Hematopoietic multipotent progenitor cell treated with erythropoietin and hydrocortisone succinate and interleukin-3 and kit ligand, for 17 days (in vitro differentiated cells): ENCODE measurements at places on chromosomes 11 and 22.

- DNase-seq: no peak
These were observed 93.2 kb upstream of the SYT13 start for GRCh38 chr11:45379162-45379863.

DNA sequence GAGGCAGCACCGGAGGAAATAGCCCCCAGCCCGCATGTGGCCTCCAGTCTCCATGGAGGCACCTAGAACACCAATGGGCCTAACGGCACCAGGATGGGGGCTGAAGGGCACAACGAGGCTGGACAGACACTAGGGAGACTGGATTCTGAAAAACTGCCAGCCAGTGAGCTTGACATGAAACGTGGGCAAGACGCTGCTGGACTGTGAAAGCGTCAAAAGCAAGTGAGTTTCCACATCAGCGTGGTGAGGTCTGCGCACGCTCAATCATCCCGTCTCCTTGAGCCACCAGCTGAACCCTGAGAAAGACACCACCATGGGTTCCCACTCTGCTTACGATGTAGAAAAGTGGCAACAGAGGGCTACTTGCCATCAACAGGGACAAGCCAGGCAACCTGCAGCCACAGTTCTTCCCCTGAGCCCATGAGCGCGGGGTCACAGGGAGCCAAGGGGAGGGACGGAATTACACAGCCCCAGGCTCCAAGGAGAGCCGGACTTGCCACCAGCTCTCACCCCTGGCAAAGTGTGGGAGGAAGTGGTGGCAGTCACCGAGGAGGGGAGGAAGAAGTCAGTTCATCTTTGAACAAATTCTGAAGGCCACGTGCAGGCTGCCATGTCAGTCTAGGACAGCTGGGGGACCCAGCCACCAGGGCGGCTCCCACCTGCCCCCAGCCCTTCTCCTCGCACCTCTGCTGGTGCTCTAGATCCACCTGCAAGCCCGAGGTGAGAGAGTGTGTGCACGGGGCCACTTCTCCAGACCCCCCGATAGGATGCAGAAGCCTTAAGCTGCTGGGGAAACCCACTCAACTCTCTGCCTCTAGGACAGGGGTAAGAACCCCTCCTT lies 131.1 kb downstream of the MPPED1 start:
- DNase-seq: no peak

DNA sequence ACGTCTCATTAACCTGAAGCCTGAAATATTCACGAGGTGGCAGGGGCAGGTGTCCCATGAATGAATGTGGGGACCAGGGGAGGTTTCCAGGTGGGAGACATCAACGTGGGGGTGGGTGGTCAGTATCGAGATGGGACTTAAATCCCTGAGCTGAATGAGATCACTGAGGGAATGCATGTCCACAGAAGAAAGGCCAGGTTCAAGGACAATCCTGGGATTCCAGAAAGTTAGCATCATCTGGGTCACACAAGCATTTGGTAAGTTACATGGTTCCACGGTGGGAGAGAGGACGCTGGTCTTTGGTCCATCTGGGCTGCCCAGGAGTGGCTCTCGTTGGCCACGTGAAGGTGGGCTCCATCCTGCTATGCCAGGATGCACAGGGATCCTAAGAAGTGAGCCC lies 22.7 kb upstream of the CCND1 start:
- DNase-seq: no peak

DNA sequence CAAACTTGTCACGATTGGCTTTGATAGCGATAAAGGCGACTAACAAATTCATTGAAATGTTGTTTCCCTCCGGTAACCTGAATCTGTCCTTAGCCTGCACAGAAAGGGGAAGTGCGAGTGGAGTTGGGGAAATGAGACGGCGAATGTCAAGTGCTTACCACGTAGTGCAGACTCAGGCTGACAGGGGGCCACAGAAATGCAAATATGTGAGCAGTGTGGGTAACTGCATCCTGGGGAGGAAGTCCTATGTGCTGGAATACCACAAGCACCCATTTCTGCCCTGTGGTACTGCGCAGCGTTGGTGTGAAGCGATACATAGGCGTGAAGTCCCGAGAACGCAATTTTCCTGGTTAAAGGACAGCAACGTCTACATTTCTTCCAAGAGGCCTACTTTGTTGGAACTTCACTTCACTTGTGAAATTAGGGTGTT lies 869 bp upstream of the EIF4ENIF1 start:
- DNase-seq: no peak

GRCh38 chr22:35627267-35628041 lies 10.3 kb upstream of the MB start:
- DNase-seq: no peak

DNA sequence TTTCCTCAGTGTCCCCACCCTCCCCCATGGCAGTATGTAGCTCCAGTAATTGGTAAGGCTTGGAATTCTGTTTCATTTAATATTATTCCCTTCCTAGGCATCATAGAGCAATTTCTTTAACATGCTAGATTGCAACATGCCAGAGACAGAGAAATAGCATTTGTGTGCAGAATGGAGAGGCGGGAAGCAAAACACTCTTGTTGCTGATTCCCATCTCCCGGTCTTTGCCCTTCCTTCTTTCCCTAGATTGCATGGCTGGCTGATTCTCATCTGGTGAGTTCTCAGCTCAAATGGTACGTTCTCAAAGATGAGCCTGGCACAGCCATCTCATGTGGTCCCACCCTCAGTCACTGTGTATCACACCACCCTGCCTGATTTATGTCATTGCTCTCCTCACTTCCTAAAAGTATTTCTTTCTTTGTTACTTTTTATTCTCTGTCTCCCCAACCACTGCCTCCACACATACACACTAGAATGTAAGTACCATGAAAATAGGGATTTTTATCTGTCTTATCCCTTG lies 66.9 kb downstream of the ARFGAP2 start:
- DNase-seq: no peak

DNA sequence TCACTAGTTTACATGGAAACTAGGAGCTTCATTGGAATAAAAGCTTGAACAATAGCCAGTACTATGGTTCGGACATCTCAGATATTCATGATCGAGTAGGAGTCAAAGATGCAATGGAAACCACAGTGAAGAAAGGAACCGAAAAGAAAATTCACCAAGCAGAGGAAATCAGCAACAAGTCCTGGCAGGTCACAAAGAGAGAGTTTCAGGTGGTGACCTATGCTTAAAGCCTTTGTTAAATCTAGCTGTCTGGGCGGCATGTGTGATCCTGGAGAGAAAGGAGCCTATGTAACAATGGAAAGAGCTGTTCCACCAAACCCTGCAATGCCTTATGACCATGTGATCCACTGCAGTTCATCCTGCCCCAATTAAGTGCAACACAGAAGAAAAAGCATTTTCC lies 68.9 kb upstream of the POU2AF2 start:
- no peak for DNase-seq

GRCh38 chr11:81495699-81496292 lies 1237.9 kb downstream of the FAM181B start:
- no peak for DNase-seq

DNA sequence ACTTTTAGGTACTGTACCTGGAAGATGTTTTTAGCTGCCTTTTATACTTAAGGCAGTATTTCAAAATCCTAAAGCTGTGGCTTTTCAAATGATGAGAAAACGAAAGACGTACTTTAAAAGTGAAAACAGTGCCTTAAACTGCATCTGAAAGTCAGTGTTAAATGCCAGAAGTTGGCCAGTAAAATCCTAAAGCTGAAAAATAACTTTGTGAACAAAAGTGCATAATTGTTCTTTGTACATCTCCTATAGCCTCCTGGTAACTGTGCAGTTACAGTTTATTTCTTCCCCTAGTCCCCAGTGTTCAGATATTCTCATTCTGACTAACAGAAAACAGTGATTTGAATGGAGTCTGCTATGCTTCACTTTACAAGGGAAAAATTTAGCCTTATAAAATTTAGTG lies 6.8 kb downstream of the EED start:
- no peak for DNase-seq

GRCh38 chr22:19085233-19085718 lies 36.9 kb downstream of the DGCR2 start:
- no peak for DNase-seq

- DNase-seq: no peak
These were observed 6.3 kb upstream of the KDELR3 start for GRCh38 chr22:38461414-38462081.

GRCh38 chr22:23106344-23106743 lies 35.4 kb downstream of the RSPH14 start:
- DNase-seq: peak; percentile 40

DNA sequence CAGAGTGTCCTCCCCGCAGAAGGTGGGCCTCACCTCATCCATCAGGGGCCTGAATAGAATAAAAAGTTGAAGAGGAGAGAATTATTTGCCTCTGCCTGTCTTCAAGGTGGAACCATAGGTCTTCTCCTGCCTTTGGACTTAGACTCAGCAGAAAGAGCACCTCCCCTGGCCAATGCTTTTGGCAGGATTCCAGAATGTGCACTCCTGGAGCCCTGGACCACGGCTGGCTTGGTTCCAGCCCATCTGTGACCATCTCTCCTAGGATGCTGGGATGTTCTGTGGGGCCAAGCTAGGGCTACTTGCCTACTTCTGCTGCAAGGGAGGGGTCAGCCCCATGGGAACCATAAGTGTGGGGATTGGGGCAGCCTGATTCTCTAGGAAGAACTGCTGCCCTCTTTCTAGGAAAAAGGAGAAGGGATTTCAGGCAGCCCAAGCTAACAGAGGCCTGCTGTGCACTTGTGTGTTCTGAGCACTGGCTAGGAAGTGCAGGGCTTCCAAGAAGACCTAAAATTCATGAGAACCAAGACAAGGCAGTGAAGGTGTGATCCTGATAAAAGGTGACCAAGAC lies 32.2 kb upstream of the SHANK2 start:
- no peak for DNase-seq

DNA sequence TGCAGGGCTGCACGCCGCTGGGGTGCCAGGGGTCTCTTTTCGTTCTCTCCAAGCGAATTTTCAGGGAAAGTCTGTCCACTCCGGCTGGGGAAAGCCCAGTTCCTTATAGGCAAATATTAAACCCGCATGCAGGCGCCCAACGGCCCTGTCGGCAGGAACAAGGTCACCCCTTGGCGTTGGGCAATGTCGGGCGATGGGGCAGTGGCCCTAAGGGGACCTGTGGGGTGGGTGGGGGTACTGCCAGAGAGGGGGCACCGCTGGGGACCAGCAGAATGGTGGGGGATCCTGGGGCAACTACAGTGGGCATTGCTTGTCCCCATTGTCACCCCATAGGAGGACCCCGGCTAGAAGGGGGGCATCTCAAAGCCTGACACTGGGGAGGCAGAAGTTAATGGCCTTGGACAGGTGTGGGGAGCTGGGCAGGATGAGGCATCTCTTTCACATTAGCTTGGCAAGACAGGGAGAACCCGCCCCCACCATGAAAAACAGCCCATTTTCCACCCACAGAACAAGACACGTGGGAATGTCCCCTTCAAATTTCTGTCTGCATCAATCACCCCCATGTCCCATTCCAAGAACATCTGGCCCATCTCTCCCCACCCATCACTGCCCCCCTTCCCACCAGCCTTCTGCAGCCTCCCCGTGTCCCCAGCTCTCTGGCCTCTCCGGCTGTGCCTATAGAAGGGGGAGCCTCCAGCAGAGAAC lies 5.5 kb upstream of the IGF2 start:
- no peak for DNase-seq

GRCh38 chr22:47196881-47197772 lies 434.7 kb downstream of the TBC1D22A start:
- DNase-seq: no peak

DNA sequence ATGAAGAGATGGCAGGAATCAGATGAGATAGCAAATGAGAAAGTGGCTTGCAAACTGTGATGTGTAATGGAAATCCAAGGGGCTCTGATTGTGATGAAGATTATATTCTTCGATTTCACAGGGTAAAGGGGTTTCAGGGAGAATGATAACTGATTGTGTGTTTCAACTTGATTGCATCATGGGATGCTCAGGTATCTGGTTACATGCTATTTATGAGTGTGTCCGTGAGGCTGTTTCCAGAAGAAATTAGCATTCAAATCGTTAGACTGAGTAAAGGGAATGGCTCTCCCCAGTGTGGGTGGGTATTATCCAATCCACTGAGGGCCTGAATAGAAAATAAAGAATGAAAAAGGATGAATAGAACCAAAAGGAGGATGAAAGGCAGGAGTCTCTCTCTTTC lies 278.7 kb upstream of the LARGE1 start:
- no peak for DNase-seq

DNA sequence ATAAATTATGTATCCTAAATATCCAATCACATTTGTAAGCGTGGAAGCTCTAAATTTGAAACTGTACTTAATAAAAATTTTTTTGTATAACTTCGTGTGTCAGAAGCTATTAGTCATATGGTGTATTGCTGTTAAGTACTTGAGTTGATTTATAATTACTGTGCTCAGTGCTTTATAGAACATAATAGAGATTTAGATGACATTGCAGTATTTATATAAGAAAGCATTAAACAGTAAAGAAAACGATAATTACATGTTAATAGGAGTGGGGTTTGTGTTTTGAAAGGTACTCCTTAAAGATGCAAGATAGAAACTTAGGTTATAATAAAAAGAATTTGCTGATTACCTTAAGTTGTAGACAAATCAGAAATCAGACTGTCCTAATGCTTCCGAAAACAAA lies 5.9 kb upstream of the TCP11L1 start:
- DNase-seq: no peak

- no peak for DNase-seq
These were observed 18.6 kb downstream of the FXYD6 start for GRCh38 chr11:117857734-117858414.

DNA sequence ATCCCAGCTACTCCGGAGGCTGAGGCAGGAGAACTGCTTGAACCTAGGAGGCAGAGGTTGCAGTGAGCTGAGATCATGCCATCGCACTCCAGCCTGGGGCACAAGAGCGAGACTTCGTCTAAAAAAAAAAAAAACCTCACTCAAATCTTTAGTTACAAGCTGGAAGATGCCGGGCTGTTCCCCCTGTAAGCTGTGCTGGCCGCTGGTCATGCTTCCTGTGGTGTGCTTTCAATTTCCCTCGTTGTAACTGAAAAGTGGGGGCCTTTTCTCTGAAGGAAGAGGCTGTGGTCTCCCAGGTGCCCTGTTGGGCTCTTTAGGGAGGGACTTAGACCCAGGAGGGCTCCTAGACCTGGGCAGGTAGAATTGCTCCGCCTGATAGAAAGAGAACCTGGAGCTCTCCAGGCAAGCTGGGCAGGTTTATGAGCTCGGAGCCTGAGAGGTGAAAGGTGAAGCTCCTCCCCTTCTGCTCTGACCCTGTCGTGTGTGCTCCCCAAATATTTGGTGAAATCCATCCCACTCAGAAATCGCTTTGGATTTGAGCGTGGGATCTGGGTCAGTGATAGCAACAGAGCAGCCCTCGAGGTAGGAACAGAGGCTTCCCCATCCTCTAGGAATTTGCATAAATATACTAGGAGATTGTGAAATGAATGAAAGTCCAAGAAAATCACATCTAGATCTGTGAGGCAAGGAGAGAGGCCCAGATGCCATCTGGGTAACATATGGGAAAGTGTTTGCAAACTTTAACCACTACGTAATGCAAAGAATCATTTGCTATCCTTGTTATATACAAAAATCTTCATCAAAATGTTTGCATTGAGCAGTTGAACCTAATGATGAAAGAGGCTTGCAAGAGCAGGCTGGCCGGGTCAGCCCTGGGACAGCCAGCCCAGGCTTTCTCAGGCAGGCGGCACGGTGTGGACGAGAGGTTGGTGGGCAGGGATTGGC lies 154.3 kb downstream of the FBXO7 start:
- DNase-seq: no peak
